ENCODE measurements at places on chromosomes 7 and 10. TPM values are rescaled to one million over a fixed set of nuclear protein-coding genes. Genes with fewer than 3 reads are reported as not detected.

GRCh38 chr7:732556-732955, 5.5 kb upstream of the PRKAR1B start:
- peak overlapping the region; percentile 8 for H3K27ac ChIP-seq
- H3K27me3 ChIP-seq, result no peaks in the 10 kb centered on the region

Gene SFTPA2
- not detected for total RNA-seq

GRCh38 chr10:15122477-15123030, 25.4 kb downstream of the RPP38 start:
- H3K36me3 ChIP-seq, result peaks cover 17% of the 10 kb centered on the region
- no peak overlapping the region for H3K27ac ChIP-seq
- no peaks in the 10 kb centered on the region for H3K27me3 ChIP-seq

DNA sequence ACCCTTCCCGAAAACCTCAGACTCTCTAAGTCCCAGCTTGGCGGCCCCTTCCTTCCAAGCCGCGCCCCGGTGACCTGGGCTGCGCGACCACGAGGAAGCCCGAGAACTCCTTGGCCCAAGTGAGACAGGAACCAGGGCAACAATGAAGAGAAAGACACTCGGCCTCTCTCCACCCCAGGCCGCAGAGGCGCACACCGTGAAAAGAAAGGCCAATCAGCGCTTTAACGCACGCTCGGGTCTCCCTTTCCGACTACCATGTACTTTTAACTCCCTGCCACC, 166.4 kb upstream of the PPP1R3A start:
- H3K4me1 ChIP-seq, result peaks cover 34% of the 10 kb centered on the region
- peak overlapping the region; percentile 93 for H3K27ac ChIP-seq
- DNase-seq, result no peak
- peaks cover 10% of the 10 kb centered on the region for H3K27me3 ChIP-seq
- no peaks in the 10 kb centered on the region for H3K36me3 ChIP-seq

Gene ZNF804B
- total RNA-seq, result 0.41 TPM

GRCh38 chr7:26156451-26157420, 4.7 kb downstream of the NFE2L3 start:
- no peaks in the 10 kb centered on the region for H3K36me3 ChIP-seq
- H3K4me1 ChIP-seq, result peaks cover 14% of the 10 kb centered on the region
- no peak overlapping the region for H3K27ac ChIP-seq
- peaks cover 24% of the 10 kb centered on the region for H3K27me3 ChIP-seq

Gene ASZ1
- not detected for total RNA-seq
